ENCODE measurements at places on chromosomes 2 and 18.

DNA sequence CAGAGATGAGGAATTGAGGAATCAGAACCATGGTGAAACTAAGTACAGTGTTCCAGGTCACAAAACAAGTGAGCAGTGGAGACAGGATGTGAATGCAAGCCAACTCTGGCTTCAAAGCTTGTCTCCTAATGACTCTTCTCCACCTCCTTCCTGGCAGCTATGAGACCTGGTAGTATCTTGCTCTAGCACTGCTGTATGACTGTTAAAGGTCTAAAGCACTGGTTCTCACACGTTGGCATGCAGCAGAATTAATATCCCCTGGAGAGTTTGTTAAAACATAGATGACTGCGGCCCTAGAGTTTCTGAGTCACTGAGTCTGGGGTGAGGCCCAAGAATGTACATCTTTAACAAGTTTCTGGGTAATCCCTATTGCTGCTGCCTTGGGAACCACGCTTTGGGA is 63.3 kb downstream of the SUCLG1 start:
- no peak for DNase-seq

- DNase-seq = no peak
Measured at GRCh38 chr2:138122891-138123290, 158.6 kb downstream of the HNMT start.

GRCh38 chr2:62662554-62662953 is 43.0 kb upstream of the EHBP1 start:
- DNase-seq = no peak

GRCh38 chr2:181464966-181465365 is 7.8 kb downstream of the ITGA4 start:
- no peak for DNase-seq

- DNase-seq = no peak
Measured at GRCh38 chr18:24595561-24596031, 135.2 kb downstream of the HRH4 start.

DNA sequence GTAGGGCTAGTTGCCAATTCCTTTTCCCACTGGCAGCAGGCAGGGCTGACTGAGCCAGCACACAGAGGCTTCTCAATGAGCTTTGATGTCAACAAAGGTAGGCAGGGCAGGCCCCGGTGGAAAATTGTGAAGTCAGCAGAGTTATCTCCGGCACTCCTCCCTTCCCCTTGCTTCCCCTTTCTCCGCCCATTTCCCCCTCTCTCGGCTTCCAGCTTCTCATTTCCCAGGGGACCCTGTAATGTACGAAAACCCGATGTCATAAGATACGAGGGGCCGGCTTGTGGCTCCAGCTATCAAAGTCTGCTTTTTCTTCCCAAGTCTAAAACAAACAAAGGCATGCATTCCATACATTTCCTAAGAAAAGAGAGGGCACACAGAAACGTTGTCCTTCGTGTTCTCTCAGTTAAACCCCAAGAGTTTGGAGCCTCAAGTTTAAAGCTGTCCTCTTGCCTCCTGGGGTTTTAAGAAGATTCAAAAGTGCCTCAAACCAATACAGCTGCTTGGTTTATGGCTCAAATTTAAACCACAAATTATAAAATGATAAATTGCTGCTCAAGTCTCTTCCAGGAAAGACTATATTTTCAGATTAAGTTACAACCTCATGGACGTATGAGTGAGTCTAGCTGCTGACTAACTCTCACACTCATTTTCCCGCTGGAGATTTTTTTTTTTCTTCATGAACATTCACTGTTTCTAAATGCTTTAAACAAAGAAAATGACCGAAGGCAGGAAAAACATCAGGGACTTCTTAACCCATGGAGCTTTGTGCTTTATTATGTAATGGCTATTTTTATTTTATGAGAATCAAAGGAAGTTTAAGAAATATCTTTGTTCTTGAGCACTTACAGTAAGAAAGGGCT is 27.2 kb upstream of the EML4 start:
- no peak for DNase-seq

DNA sequence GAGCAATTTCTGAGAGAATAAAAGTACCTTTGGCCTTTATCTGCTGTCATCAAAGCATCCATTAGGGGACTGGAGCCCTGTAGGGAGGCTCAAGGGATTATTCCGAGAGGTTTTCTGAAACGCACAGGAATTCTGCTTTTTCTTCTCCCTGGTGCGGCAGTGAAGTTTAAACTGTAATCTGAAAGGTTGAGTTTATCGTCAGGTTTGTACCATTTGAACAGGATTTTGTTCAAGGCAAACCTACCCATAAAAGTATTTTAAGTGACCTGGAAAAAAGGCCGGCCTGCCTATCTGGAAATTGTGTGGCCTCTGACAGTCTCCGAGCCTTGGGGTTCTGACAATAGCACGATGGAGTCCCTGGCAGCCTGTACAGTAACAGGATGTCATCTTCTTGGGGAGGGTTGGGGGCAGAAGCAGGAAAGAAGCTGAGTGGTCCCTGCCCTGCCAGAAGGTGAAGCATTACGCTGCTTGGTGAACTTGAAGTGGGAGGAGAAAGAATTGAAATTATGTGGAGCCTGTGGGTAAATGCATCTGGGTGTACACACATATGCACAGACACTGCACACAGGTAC is 272.0 kb downstream of the CYRIA start:
- no peak for DNase-seq

GRCh38 chr2:109189751-109190150 is 60.7 kb downstream of the SH3RF3 start:
- no peak for DNase-seq

- no peak for DNase-seq
Measured at GRCh38 chr2:143850084-143850483, 669.8 kb downstream of the ZEB2 start.

GRCh38 chr2:138689705-138690104 is 90.5 kb downstream of the NXPH2 start:
- DNase-seq = no peak

DNA sequence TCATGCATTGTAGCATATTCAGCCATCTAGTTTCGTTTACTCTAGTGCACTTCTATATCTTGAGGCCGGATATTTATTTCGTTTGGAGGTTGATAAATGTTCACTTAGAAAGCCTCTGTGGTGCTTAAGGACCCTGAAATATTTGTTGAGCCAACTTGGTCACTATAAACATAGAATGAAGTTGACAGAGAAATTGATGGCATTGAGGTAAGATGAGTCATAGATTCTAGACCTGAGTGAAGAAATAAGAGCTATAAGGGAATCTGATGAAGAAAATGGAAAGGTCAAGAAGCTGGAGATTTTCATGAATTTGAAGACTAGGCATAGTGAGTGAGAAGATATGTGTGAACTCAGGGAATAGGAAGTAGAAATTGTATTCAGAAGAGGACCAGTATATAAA is 35.9 kb downstream of the EPC2 start:
- DNase-seq = no peak

- DNase-seq = no peak
Measured at GRCh38 chr2:177916342-177916741, 156.2 kb downstream of the PDE11A start.

GRCh38 chr2:212940816-212941215 is 210.6 kb downstream of the IKZF2 start:
- DNase-seq = no peak

GRCh38 chr2:180012523-180012922 is 5.4 kb upstream of the CWC22 start:
- DNase-seq = no peak

DNA sequence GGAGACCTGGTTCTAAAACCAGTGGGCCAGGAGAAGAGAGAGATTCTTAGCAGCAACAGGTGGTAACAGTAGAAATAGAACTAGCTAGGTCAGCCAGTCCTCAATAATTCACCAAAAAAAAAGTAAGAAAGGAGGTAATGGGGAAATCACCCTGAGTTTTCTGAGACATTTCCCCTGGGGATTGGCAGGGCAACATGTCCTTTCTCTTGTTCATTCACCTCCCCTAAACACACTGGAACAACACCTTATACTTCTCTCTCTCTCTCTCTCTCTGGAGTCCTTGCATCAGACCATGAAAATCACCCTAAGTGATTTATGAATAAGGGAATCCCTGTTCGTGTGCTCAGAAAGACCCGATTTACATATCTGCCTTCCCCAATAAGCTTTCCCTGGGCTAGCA is 64.8 kb downstream of the COX7A2L start:
- no peak for DNase-seq

DNA sequence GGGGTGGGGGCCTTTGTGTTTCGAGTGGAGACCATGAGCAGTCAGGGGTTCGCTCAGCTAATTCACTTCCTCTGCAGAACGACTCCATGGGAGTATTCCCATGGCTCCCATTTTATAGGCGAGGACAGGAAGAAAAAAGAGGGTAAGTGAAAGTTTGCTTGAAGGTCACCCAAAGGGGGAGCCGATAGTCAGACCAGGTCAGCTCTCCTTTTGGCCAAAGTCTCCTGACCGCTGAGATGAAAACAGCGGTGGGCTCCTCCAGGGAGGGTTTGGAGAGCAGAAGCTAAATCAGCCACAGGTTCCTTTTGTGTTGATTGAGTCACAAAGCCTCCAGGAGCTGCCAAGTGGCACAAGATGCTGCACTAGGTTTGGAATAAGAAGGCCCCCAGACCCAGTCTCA is 34.1 kb upstream of the CTAGE1 start:
- DNase-seq = no peak

DNA sequence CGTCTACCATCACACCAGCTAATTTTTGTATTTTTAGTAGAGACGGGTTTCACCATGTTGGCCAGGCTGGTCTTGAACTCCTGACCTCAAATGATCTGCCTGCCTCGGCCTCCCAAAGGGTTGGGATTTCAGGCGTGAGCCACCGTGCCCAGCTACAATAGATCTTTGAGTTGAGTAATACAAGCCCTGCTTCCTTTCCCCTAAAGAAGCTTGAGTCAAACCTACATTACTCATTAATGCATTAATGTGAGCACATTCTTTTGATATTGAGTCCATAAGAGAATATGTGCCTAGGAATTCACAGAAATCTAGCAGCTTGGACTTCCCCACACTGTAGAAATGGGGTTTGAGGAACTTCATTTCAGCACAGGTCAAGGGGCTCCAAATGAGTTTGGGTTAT is 39.6 kb downstream of the PSMG2 start:
- no peak for DNase-seq

DNA sequence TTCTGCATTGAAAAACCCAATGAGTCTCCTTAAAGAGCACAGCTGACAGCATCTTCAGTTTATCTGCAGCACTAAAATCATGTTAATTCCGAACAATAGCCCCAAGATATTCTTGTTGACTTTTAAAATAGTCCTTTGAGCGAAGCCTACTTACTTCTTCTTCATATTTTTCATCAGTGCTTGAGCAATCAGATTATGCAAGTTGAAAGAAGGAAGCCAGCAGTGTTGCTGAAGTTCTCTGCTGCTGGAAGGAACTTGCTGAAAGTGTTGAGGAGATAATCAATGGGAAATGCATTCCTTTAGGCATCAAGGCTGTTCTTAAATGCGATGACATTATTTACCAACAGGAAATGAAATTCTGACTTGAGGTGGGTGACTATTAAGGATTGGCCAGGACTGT is 105.9 kb upstream of the SNTG2 start:
- no peak for DNase-seq

- no peak for DNase-seq
Measured at GRCh38 chr2:70094978-70095719, 7.9 kb downstream of the PCBP1 start.

DNA sequence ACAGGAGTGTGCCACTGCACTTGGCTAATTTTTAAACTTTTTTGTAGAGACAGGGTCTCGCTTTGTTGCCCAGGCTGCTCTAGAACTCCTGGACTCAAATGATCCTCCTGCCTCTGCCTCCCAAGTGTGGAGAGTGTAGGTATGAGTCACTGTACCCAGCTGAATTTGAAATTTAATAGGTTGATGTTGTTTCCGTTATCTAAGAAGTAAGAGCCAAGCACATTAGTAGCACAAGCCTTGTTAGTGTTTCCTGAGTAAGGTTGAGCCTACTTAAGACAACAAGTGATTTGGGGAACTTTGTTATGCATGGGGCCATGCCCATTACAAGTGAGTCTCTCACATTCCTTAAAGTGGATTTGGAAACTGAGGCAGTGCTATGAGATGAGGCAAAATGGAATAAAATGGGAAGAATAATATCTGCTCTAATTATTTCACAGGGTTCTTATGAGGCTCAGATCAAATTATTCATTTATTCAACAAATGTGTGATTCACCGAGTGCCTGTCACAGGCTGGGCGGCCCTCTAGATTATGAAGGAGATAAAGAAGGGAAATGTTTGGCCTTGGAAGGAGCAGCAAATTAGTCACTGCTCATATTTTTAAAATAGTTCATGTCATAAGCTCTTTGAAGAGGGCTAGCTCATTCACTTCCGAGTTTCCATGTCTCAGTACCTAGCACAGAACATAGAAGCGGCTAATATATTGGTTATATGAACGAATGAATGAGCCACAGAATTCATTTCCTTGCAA is 217.2 kb downstream of the LDLRAD4 start:
- DNase-seq = no peak

DNA sequence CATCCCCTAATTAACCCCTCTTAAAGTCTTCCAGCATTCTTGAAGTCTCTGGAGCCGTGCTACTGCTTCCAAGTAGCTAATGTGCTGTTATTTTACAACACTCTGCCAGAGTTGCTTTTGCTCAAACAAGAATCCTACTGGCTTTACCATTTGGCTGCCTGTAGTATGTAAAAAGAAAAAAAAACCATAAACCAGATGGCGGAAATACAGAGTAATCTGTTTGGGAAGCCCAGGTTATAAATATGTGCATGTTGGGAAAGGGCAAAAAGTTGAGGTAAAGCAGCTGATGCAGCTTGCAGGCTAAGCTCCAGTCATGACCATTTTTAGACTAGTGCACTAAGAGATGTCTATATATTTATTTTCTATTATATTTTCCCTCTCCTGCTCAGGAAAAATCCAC is 313.2 kb upstream of the ETAA1 start:
- no peak for DNase-seq
